ENCODE measurements at places on chromosomes 16 and 17.

DNA sequence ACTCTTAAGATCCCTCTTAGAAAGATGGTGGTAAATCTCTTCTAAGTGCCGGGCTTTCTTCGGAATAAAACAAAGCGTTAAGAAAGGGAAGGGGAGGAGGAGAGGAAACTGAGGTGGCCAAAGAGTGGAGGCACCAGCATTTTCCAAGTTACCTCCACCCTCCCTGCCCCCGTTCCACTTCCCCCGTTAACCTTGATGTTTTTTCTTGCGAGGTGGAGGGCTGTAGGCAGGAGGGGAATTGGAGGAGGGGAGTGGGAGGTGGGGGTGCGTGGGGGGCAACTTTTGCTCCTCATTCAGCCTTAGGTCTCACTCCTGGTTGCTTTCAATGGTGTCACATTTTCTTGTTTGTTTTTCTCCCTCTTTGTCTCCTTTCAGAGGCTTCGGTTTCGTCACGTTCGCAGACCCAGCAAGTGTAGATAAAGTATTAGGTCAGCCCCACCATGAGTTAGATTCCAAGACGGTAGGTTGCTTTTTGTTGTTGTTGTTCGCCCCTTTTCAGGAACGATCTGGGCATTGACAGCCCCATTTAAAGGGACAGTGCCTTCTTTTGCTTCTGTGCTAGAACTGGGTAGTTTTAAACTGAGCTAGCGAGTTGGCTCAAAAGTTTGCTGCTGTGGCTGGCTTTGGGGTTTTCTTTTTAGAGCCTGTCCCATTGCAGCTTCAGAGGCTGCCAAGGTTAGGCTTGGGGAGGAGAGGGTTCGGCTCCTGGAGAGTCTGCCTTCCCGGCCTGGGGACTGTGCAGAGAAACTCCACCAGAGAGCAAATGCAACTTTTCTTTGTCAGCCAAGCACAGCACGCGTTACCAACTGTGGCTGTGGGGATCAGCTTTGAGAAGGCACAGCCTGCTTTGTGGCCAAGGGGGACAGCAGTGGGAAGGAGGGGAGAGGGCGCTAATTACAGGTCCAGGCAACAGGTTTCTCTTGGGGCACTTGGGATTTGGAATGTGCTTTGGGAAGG lies 1.9 kb downstream of the MSI2 start:
- peak; percentile 23 for DNase-seq

GRCh38 chr16:71493213-71493612 lies 4.1 kb upstream of the ZNF19 start:
- no peak for DNase-seq

DNA sequence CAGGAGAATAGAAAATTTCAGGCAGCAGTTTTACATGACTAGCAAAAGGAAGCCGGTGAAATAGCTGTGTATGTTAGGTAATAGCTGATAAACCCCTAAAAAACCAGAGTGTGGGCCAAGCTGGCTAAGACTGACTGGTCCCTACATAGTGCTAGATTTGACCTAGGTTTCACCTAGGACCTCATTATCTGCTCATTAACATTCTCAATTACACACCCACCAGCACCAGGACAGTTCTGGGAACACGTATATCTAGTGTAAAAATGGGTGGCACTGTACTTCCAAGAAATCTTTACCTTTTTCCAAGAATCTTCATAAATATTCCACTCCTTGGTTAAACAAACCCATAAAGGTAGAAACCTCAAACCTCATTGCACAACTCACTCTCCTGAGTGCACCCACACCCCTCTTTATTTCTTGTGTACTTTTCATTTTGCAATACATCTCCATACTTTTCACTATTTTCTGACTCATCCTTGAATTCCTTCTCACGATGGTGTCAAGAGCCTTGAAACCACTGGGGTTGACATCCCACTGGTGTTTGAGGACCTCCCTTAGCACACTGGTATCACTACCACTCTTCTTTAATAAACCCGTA lies 262.7 kb upstream of the KCNJ16 start:
- DNase-seq = no peak

DNA sequence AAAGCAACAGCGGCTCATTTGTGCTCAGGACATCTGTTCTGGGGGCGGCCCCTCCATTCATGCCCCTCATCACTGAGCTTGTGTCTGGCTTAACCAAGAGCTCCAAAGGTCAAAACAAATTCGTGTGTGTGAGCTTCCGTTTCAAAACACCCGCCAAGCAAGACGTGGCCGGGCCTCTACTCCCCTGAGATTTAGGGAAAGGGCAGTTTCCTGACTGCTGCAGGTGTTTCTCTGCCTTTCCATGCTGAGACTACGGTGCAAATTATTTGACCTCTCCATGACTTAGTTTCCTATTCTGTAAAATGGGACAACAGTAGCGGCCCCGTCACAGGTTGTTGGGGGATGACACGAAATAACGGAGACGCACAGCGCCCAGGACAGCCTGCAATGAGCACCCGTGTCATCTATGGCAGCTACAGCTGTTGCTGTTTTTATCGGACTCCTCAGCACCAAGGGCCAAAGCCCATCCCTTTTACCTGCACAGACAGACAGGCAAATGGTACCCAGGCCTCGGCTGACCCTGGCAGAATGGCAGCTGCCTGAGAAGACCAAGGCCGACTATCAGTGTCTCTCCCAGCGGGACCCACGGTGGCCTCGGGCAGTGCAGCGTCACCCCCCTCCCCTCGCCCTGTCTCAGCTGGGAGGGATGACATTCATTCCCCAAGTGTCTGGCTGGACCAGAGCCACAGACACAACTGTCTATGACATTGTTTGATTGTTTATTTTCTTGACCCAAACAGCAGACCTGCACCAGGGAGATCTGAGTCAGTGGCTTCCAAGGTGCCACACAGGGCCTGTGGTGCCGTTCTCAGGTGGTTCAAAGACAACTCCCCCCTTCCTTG lies 50.7 kb upstream of the DOC2B start:
- DNase-seq = no peak

DNA sequence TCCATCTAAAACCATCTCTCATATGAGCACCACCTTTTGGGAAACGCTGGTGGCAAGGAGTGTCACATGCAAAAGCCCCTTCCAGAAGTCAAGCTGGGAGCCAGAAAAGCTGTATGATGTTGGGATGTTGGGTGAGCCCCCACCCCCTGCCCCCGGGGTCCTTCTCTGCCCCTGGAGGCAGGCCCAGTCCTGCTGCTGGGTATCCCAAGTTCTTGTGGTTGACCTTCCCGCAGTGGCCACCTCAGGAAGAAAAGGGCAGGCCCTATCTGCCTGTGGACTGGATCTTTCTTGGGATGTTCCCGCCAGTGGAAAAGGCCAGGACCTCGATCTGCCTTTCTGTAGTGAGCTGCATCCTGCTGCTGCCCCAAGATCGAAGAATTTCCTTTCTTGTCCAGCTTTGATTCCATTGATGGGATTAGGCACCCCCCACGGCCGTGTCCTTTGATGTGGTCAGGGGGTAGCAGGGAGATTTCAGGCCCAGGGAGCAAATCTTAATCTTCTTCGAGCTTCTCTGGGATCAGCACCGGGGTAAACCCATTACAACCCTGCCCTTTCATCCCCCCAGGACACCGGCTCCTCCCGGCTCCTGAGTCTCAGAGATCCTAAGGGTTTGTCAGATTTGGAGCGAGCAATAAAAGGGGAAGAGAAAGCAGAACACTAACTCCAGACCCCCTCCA lies 165.6 kb downstream of the RAB11FIP4 start:
- DNase-seq = no peak

DNA sequence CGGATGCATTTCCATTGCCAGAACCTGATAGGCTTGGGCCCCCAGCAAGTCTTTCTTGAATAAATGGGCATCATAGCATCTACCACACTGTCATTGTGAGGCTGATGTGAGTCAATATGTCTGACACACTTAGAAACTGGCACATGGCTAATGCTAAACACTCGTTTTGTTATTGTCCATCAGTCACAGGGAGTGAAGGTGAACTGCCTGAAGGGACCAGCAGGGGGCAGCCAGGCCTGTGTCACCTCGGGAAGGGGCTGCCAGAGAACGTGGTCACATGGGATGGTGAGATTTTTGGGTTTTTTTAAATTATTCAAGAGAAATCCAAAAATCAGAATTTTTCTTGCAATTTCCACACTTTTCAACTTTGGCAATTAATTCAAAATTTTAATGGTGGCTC lies 831 bp upstream of the RCVRN start:
- no peak for DNase-seq

DNA sequence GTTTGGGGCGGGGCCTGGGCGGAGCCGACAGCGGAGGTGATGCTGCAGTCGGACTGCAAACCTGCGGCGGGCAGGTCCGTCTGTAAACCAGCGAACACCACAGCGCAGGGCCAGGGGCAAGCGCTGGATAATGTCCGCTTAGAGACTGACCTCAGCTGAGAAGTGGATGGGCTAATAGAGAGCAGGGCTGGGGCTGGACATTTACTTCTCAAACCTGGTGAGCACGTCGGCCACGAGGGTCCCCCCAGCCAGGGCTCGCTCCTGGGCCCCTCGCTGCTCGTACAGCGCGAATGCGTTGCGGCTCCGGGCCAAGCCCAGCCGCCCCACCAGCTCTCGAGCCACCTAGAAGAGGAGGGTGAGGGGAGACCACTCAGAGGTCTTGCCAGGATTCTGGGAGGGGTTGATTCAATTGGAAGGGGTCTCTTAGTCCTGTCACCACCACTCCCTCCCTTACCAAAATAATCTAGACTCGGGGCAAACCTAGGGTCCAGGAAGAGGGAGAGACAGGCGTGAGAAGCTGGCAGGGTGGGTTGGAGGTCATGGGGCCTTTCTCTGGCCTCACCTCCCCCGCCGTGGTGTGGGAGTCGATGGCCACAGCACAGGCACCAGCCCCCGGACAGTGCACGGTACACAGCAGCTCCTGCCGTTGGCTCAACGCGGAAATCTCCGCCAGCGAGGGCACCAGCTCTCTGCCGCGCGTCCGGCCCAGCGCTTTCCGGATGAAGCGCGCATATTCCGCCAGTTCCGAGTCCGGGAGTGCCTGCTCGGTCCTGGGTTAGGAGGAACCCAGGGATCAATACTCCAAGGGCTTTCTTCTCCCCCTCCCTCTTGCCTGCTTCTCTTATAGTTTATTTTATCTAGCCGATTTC lies 5.8 kb downstream of the PLEKHH3 start:
- DNase-seq = no peak

- DNase-seq = peak; percentile 9
Observed at GRCh38 chr17:30550512-30551273, 73.5 kb downstream of the GOSR1 start.

GRCh38 chr17:27320222-27320560 lies 26.3 kb downstream of the WSB1 start:
- DNase-seq = no peak

GRCh38 chr16:84410361-84411138 lies 42.2 kb downstream of the ATP2C2 start:
- no peak for DNase-seq
